ENCODE measurements at places on chromosomes 12 and 14.

- H3K4me1 ChIP-seq: no peaks in the 10 kb centered on the region
- no peak overlapping the region for H3K27ac ChIP-seq
- no peak for DNase-seq
- H3K27me3 ChIP-seq: no peaks in the 10 kb centered on the region
- no peak overlapping the region for H3K4me3 ChIP-seq
- peaks cover 100% of the 10 kb centered on the region for H3K36me3 ChIP-seq
Measured at GRCh38 chr12:112964067-112964670, 14.2 kb upstream of the OAS2 start.

DNA sequence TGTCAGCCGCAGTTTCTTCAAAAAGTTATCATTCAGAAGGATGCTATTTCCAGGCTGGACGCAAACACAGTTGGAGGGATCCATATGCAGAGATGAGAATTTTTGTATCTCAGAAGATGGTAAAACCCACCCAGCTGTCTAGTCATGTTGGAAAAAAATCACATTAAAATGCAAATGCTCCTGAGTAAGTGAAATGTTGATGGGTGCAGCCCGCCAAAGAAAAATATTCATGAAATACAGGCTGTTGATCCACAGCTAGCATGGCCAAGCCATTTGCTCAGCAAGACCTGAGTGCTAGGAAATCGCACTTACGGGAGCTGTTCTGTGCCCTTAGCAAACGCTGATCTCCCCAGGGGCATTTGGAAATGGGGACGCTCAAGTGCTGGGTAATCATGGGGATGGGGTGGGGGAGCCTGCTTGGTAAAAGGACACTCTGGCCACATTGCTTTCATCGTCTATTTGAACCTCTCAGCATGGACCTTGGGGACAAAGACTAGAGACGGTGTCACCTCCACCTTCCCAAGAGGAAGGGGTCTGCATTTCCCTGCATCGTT, 25.7 kb downstream of the TUNAR start:
- H3K27me3 ChIP-seq: peaks cover 54% of the 10 kb centered on the region
- H3K4me1 ChIP-seq: no peaks in the 10 kb centered on the region
- no peak overlapping the region for H3K27ac ChIP-seq
- DNase-seq: no peak
- no peaks in the 10 kb centered on the region for H3K36me3 ChIP-seq

DNA sequence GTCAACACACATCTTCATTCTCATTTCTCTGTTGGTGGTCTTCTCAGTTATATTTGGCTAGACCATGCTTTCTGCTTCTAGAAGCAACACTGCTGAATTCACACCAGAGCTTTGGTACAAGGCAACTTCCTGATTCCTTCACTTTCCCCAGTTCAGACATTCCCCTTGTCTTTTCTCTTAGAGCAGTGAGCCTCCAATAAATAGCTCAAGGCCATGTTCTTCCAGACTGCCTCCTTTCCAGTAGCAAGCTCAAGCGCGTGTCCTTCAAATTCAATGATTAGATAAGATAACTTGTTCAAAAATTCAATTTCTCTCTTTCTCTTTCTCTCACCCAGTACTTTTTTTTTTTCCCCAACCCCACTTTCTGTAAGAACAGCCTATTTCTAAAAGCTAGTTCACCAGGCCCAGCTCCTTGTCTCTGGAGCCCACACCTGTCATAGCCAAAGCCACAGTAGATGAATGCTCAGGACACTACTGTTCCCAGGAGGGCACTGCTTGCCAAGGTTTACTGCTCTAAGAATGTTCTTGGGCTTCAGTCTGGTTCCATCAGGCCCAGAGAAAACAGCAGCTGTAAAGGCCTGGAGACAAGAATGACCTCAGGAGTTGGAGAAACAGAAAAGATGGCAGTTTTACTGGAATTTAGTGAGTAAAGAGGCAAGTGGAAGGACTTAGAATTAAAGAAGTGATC, 17.7 kb downstream of the TBK1 start:
- DNase-seq: no peak
- H3K27ac ChIP-seq: no peak overlapping the region
- no peak overlapping the region for H3K4me3 ChIP-seq
- H3K4me1 ChIP-seq: no peaks in the 10 kb centered on the region
- H3K27me3 ChIP-seq: no peaks in the 10 kb centered on the region
- H3K36me3 ChIP-seq: peaks cover 9% of the 10 kb centered on the region

DNA sequence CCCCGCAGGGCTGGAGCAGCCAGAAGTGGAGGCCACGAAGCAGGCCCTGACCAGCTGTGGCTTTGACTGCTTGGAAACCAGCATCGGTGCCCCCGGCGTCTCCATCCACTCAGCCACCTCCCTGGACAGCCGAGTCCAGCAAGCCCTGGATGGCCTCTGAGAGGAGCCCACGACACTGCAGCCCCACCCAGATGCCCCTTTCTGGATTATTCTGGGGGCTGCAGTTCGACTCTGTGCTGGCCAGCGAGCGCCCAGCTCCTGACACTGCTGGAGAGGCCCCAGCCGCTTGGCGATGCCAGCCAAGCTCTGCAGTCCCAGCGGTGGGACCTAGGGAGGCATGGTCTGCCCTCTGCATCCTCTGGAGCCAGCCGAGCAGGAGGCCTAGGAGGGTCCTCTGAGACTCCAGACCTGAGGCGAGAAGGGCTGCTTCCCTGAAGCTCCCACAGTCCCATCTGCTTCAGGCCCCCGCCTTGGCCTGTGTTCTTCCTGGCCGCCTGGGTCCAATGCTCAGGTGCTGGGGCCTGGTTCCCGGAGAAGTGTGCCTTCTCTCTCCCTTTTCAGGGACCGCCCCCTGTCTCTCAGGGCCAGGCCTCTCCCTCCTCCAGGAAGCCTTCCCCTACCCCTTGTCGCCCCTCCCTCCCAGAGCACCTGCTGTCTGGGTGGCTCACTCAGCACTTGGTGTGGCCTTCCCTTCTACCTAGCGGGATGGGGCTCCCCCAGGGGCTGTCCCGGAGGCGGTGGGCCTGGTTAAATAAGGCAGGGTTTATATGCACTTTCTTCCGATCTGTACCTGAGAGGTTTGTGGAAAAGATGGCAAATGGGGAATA, 23.0 kb downstream of the MVK start:
- peaks cover 6% of the 10 kb centered on the region for H3K27me3 ChIP-seq
- no peak overlapping the region for H3K4me3 ChIP-seq
- H3K4me1 ChIP-seq: peaks cover 7% of the 10 kb centered on the region
- H3K27ac ChIP-seq: no peak overlapping the region
- no peak for DNase-seq
- peaks cover 4% of the 10 kb centered on the region for H3K36me3 ChIP-seq

Measured in esophagus squamous epithelium (tissue), 5 donors.